ENCODE measurements at places on chromosomes 2 and 18.

GRCh38 chr18:76354348-76354747 lies 140.7 kb downstream of the ZNF516 start:
- DNase-seq, result no peak

DNA sequence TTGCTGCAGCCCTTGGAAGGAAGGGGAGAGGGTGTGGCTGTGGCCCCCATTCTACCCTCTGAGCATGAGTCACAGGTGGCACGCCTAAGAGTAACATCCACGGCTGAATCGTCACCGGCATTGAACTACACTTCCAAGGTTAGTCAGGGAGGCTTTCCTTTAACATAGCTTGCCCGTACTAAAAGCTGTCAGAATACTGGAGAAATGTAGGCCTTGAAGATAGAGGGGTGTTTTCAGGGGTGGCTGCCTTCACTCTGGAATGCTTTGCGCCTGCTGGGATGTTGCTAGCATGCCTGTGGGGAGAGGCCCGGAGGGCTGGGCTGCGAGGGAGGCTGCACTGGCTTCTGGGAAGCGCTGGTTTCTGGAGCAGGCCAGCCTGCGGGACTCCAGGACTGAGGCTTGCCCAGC lies 333.7 kb downstream of the AGAP1 start:
- DNase-seq, result no peak

- no peak for DNase-seq
Observed at GRCh38 chr2:71380665-71381064, 49.1 kb downstream of the ZNF638 start.

- DNase-seq, result no peak
Observed at GRCh38 chr2:38386377-38386776, 9.3 kb upstream of the ATL2 start.

DNA sequence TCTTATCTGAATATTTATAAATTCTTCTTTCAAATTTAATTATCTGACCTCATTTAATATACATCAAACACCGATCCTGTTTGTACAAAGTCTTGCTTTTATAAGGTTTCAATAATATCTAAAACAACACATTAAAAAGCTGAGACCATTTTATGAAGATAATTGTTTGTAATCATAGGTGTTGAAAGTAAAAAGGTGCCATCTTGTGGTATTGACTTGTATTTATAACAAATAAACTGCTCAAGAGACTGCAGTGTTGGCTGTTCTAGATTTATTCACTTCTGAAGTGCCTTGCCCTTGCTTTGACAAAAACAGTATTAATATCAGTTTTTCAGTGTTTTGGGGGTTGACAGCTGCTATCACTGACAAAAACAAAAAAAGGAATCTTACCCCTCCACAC lies 286.8 kb upstream of the HNMT start:
- no peak for DNase-seq

GRCh38 chr2:86330001-86330400 lies 7.4 kb downstream of the REEP1 start:
- no peak for DNase-seq

DNA sequence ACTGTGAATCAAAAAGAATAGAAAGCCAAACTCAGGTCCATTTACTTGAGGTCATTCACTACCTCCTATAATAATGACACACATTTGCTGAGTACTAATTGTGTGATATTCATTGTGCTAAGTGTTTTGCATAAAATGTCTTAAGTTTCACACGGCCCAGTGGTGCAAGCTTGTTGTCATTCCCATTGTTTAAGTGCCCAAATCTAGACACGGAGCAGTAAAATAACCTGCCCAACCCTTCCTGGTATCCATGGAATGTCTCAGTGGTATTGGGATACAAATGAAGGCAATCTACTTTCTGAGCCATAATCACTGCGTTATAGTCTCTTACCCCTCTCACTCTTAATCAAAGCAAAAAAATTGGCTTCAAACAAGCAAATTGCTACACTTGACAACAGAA lies 233.3 kb downstream of the NCKAP5 start:
- DNase-seq, result no peak

- no peak for DNase-seq
Observed at GRCh38 chr2:240604291-240604938, 17.9 kb downstream of the CAPN10 start.

GRCh38 chr2:121144111-121144510 lies 140.9 kb downstream of the TFCP2L1 start:
- no peak for DNase-seq

GRCh38 chr2:226639550-226639949 lies 160.1 kb downstream of the IRS1 start:
- DNase-seq, result no peak

- no peak for DNase-seq
Observed at GRCh38 chr2:127310980-127311379, 17.0 kb upstream of the ERCC3 start.

DNA sequence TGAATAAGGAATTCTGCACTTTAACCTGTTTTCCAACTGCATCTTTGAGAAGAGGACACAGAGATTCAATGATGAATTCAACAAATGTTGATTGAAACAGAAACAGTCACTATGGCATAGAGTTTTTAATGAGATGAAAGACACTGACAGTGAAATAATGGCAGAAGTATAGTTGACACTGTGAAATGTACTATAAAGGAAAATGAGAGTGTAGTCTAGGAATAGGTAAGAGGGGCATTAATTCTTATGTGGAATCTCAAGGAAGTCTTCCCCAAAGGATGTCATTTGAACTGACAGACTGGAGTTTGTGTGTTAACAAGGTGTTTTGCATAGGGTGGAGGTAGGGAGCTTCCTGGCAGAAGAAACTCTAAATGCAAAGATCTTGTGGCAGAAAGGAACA lies 566.2 kb downstream of the TDRD15 start:
- DNase-seq, result no peak

DNA sequence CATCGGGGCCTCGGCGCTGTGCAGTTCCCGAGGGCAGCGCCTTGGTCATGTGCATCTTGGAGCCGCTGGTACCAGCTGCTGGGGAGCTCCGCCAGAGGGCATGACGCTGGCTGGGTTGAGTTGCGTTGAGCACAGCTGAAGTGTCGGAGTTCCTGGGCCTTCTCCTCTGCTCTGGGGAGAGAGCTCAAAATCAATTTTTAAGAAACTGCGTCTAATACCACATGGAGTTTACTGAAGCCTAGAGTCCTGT lies 48.7 kb downstream of the GREB1 start:
- DNase-seq, result no peak

- no peak for DNase-seq
Observed at GRCh38 chr18:45416168-45416567, 199.1 kb upstream of the SLC14A2 start.

- no peak for DNase-seq
Observed at GRCh38 chr2:29763371-29763770, 158.0 kb downstream of the ALK start.

- no peak for DNase-seq
Observed at GRCh38 chr18:28669165-28669564, 492.2 kb upstream of the CDH2 start.

DNA sequence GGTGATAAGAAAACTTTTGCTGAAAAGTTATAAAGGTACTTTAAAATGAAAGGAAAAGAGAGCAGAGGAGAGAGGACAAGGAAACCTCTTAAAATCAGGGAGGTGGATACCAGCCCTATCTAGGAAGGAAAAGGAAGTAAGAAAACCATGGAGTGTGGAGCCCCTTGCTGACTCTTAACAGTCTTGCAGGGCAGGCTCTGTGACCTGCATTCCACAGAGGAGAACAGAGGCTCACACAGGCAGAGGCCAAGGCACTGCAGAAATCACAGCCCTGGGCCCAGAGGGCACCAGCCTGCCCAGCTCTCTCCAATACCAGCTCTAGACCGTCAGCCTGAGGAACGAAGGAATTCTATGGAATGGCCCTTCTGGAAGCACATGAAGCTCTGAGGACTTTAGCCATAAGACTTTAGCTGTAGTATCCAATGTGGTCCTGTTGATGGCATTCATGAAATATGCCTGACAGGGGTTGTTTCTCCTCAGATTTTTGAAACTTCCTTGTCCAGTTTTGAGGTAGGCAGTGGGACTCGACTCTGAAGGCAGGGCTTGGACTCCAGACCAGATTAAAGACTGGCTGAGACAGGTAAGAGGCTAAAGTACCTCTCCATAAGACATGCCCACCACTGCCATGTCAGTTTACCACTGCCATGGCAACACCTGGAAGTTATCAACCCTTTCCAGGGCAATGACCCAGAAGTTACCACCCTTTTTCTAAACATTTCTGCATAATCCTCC lies 216.3 kb downstream of the ANAPC1 start:
- DNase-seq, result peak; percentile 28

DNA sequence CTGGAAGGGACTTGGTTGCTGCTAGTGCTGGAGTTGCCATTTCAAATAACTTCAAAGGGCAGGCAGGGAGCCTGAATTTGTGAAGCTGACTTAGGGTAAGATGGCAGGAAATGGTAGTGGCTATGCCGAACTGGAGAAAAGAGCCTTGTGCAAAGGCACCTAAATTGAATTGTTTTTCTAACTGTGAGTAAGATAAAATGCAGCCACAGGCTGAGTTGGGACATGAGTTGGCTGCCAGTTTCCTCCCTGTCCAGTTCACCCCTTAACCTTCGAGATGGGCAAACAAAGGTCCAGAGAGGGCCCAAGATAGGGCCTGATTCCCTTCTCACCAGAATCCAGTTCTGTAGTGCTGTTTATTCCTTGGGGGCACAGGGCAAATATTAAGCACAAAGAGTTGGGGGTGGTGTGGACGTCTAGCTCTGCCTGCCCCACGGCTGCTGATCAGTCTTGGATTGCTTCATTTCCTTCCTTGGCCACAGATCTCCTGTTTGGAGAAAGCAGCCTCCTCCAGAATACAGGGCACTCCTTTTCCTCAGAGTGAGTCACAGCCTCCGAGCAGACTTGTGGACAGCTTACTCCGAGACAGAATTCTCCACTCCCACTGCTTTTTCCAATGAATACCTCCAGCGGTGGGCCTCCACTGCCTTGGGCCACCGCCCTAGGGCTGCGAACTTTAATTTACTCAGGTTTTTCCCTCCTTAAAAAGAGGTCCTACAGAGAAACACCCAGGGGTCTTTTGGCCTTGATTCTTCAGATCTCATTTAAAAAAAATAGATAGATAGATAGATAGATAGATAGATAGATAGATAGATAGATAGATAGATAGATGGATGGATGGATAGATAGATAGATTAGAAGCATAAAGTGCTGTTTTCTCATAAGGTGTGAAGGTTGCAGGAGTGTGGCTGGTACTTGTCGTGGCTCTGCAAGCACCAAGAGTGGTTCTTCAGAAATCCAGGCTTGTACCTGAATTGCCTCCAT lies 18.4 kb upstream of the SLC20A1 start:
- no peak for DNase-seq

GRCh38 chr2:8157621-8158430 lies 524.0 kb upstream of the ID2 start:
- no peak for DNase-seq

DNA sequence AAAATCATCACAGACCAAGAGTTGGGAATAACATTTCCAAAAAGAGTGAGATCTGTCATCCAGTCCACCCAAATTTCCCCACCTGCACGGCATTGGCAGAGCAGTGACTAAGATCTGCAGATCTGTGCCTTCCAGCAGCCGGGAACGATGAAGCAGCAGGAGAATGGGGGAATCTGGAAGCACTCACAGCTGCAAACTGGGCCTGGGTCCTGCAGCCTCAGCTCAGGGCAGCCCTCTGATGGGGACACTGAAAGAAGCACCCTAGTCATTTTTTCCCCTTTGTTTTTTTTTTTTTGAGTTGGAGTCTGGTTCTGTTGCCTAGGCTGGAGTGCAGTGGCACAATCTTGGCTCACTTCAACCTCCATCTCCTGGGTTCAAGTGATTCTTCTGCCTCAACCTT lies 4.4 kb upstream of the SAG start:
- no peak for DNase-seq

DNA sequence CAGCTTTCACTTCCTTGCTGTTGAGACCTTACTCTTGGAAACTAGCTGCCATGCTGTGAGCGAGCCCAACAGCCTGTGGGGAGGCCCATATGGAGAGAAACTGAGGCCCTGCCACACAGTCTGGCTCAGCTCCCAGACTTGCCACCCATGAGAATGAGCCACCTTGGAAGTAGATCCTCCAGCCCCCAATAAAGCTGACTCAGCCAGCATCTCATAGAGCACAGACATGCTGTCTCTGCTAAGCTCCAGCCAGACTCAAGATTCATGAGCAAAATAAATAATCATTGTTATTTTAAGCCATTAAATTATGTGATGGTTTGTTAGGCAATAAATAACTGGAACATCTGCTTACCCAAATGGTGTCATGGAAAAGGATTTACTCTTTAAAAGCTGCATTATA lies 53.6 kb upstream of the DDX18 start:
- DNase-seq, result no peak

DNA sequence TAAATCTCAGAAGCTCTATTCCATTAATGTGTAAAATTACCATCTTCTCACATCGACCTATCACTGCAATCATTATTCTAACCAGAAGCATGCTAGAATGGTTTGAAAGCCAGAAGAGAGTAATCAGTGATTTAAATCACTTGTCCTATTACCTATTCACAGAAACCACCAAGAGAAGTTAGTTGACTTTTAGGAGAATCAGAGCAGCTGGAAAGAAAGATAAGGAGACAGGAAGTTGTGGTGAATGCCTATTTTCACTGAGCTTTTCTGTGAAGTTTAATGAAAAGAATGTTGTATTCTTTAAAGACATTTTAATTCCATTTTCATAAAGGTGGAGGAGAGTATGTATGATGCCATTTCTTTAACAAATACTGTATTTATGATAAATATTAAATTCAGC lies 352.6 kb upstream of the CRIM1 start:
- no peak for DNase-seq

DNA sequence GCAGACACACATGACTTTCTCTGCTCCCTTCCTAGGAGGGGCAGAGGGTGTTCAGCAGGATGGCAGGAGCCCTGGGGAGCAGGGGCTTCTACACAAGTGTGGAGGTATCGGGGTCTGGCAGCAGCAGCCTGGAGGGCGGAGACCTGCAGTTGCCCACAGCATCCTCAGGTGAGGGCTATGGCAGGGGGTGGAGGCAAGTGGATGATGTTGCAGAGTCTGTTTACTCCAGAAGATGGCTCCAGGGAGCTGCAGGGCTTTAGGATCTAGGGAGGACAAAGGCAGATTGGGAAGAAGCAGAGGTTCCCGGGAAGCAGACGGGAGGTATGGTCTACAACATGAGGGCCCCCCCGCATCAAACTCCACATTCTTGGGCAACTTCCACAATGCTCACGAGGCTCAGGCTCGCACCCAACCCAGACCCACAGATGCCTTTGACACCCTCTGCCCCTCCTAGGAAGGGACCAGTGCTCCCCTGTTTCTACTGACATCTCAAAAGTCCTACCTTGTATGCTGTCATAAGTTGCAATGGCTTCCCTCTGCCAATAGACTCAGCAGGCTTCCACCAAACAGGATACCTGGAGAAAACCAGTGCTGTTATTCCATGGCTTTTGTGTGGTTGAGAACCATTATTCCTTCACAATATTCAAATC lies 12.0 kb upstream of the ATP6V1C2 start:
- no peak for DNase-seq

- no peak for DNase-seq
Observed at GRCh38 chr2:12397854-12398253, 318.9 kb upstream of the TRIB2 start.

- DNase-seq, result no peak
Observed at GRCh38 chr18:51721996-51722395, 524.5 kb upstream of the MEX3C start.
